ENCODE measurements at places on chromosomes 11 and 22.

GRCh38 chr22:28025333-28025732, 106.3 kb upstream of the PITPNB start:
- DNase-seq, result no peak

DNA sequence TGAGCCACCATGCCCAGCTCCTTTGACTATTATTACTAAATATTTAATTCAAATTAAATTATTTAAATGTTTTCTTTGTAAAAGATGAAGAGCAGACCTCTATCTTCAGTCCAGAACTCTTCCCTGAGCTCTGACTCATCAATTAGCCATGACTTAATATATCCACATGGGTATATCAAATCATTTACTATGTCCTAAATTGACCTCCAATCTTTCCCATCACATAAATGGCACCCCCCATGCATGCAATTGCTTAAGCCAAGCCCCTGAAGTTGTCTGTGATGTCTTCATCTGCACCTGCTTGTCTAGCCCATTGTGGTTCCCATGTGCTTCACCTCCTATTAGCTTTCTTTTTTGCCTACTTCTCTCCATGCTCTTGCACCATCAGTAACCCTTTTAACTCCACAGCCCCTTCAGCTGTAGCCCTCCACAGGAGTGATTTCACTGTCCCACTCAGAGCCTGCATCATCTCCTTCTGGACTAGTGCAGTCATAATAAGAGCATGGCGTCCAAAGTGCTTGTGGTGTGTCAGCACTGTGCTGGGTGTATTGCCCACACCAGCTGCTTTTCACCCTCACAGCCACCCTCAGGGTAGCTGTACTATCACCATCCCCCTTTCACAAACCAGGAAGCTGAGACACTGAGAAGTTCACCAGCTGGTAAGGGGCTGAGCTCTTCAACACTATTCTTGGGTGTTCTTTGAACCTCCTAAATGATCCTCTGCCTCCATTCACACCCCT, 11.8 kb upstream of the THY1 start:
- DNase-seq, result no peak

DNA sequence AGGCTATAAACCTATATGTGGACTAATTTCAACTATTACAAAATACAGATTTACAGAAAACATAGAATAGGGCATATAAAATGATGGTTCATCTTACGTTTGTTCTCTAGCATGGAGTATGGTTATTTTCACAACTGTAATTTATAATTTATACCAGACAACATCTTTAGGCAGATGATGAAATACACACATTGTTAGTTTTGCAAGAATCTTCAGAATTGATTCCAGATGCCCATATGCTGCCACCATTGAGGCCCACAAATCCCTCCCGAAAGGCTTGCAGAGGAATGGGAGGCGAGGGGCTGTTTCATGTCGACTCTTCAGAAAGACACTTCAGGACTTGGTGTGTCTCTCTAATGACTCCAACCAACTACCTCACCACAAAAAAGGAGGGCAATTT, 6.2 kb downstream of the PTPN5 start:
- DNase-seq, result no peak

- DNase-seq, result no peak
These were observed 15.7 kb upstream of the PGA3 start for GRCh38 chr11:61187505-61188130.

DNA sequence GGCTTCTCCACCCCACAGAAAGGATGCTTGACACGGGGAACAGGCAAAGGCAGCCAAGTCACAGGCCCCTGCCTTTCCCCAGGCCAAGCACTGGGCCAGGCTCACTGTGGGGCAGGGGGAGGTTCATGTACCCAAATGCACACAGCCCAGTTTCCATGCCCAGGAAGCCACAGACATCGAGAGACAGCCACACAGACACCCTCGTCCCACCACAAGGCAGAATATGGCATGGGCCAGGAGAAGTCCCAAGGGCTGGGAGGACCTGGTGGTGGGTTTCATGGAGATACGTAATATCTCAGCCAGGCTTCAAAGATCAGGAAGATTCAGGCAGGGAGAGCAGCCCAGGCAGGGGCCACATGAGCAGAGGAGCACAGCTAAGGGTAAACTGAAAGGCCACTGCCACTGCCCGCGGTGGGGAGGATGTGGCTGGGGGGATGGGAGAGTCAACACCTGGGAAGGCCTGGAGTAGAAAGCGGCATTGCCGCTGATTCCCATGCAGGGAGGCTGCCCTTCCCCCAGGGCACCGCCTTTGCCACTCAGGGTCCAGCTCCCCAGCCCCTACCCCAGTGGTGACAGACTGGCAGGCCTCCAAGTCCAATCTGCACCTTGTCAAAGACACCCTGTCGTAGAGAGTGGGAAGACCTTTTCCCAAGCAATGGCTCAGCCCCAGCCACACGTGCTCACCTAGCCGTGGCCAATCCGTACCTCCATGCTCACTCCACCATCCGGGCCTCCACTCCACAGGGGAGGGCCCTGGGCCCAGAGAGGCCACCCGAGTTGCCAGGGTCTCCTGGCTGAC, 2.4 kb upstream of the MFNG start:
- no peak for DNase-seq

DNA sequence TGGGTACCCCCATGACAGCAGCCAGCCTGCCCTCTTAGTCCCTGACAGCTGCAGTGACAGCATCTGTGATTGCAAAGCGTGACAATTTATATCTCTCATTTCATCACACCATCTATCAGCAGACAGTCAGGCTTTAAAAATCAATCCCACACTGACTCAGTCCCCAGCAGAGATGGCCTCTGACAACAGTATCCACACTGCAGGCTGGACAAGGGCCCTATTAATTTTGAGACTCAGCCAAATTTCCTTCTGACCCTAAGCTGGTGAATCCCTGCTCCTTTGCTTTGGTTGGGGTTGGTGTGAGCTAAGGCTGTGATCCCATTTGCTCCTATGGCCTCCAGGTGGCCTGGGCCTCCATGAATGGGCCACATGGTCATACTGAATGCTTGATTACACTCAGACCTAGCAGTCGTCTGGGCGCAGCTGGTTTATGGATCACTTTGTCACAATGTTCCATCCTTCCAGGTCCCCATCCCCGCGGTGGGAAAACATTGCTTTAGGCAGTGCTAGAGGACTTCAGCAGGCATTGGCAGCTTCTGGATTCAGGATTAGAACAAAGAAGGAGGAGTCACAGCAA, 68.2 kb upstream of the B3GAT1 start:
- DNase-seq, result no peak

- DNase-seq, result no peak
These were observed 313.8 kb downstream of the LARGE1 start for GRCh38 chr22:33606504-33606903.

DNA sequence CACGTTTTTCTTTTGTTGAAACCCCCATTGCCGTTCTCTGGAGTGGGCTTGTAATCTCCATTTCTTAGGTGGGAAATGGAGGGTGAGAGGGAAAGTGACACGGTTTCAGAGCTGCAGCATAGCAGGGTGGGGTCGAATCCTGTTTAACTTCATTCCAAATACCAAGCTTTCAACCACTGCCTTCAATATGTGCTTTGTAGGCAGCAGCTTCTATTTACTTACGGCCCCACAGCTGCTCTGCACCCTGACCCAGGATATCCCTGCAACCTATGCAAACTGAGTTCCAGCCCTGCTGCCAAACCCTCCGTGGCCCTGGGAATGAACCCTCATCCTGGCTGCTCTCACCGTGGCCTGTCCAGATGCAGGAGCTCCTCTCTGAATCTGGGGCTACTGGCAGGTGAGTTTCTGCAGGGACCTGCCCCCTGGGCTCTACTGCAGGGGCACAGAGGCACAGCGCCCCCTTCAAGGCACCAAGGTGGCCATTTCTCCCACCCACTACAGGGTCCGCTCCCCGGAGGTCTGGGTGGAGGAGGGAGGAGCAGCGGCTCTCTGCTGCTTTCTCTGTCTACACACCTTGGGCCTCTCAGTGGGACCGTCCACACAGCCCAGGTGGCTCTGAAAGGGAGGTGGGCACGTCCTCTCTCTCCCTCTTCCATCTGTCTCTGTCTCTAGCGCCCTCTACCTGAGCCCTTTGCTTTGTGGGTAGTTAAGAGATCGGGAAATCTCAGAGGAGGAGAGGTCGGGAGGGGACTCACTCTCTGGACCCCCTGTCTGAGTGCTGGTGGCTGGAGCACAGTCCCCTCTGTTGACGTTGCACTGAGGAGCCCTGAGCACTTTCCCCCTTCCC, 279.1 kb downstream of the BRD1 start:
- DNase-seq, result no peak

Data from SIG-M5 (cell line).